Lower leg skin (tissue), 4 donors: ENCODE measurements at places on chromosomes 1 and 21.

- no peak for DNase-seq
Measured at GRCh38 chr1:163509114-163509513, 187.4 kb downstream of the NUF2 start.

- no peak for DNase-seq
Measured at GRCh38 chr1:78277253-78277652, 213.5 kb upstream of the PTGFR start.

- no peak for DNase-seq
Measured at GRCh38 chr1:77068013-77068412, 151.2 kb downstream of the PIGK start.

DNA sequence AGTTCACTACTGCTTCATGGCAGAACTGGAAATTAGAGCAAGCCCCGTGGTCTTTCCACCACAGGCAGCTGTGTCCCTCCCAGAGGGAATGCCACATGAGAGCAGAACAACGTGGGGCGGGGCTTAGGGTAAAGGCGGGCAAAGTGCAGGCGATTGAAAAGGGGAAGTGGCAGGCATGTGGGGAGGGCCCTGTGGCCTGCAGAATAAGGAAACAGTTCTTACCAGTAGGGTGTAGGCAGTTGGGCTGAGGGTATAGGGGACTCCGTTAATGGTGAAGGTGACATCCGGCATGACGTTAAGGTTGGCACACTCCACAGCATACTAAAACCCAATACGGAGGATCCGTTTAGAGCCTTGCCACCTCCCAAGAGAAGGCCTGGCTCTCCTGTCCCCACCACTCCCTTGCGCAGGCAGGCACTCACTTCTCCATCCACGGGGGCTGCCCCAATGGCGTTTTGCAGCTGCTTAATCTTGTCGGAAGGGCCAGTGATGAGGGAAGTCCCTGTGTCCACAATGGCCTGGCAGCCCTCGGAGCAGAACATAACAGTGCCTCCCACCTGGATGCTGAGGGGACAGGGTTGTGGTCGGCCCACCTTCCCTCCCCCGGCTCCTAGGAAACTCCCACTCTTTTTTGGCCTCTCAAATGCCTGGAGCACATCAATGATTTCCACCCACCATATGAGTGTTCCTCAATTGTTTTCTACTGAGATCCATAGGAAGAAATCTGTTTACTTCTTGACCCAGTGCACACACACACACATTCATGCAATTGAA lies 9.1 kb upstream of the RAB7B start:
- peak; percentile 93 for DNase-seq

DNA sequence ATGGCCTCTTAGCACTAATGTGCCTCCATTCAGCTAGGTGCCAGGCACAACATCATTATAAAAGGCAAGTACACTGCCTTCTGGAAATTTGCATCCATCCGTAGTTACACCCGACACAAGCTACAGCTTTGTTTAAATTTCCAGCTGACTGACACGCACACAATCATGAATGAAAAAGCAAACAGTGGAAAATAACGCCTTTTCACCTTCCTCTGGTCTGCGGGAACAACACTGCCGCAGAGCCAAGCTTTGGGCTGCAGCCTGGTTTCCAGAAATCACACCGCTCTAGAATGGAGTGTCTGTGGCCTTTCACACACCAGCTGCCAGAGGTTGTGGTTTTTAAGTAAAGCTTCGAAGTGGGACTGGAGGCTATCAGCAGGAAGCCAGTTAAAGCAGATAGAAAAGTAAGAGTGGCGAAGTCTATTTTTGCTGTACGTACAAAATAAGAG lies 142.8 kb upstream of the COA6 start:
- DNase-seq = peak; percentile 31

- no peak for DNase-seq
Measured at GRCh38 chr1:75742047-75742625, 17.6 kb downstream of the ACADM start.

GRCh38 chr1:204400882-204401510 lies 10.6 kb downstream of the PPP1R15B start:
- DNase-seq = no peak

DNA sequence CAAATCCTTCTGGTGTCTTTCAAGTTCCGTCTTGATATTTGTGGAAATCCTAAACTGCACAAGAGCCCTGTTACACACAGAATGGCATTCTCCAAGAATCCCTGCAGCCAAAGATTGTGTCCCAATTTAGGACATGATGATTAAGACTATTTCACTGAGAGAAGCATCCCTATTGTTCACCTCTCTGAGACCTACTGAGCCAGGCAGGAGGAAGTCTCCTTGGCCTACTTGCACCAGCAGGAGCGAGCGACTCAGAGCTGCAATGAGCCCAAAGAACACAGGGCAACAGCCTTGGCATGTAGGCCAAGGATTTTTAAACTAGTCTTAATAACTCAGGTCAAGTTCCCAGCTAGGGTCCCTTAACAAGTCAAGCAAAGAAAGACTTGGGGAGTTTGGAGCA lies 79.4 kb upstream of the RUNX1 start:
- DNase-seq = no peak

- no peak for DNase-seq
Measured at GRCh38 chr21:38591218-38591537, 92.9 kb upstream of the ERG start.
